ENCODE measurements at places on chromosomes 4 and X.

DNA sequence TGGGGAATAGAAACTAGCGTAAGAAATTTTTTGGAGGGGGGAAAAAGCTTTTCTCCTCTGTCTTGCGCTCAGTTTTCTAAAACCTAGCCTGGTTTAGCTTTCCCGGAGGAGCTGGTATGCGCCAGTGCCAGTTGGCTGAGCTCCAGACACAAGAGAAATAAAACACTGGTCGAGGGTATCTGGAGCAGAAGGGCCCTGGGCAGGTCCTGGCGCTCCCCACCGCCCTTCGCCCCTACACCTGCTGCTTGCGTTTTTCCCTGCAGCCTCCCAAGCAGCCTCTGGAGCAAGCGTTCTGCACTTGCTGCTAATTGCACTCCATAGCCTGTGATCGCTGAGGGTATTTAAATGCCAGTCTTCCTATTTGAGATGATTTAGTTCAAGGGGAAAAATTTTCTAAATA is 816 bp downstream of the EREG start:
- no peak for DNase-seq

DNA sequence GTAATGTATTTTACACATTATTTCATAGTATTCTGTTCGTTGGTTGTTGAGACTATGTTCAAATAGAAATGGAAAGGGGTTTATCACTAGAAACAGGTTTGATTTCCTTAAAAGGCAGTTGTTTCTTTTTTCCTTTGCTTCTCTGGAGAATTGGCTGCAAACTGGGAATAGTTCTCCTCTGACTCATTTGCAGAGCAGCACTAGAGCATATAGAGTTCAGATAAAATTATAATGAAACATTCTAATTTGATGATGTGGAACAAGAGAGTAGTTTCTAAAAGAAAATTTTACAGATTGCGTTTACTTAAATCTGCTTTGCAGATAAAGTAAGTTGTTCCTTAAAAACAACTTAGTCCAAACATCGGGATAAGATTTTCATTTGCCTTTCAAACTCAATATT is 29.7 kb downstream of the SYNPO2 start:
- DNase-seq = no peak

DNA sequence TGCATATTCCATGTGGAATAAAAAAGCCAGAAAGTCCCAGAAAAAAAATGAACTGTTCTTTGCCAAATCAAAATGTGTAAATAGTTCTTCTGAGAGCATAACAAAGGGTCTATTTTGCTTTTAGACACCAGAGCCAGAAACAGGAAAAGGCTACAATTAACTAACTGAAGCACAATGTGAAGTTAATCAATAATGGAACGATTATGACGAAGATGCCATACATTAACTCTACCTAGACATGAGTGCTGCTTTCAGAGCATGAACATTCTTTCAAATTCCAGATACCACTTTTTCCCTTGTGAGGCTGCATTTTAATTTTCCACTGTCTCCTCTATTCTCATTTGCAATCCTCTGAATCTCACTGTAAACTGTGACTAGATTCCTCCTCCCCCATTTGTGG is 48.7 kb upstream of the PHOX2B start:
- no peak for DNase-seq

DNA sequence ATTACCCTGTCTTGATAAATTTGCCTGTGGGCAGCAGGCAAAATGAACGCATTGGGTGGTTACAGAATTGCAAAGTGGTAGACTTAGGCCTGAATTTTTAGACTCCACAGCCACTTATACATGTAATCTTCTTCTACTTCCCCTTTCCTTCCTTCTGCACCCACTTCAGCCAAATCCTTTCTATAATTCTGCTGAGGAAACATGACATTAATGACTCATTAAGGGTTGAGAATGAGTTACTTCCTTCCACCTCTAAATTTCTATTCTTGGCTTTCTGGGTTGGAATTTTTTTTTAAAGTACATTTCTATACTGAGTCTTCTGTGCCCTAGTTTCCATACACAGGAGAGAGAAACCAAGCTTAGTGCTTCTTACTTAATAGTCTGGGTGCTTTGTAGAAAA is 10.1 kb downstream of the PAPSS1 start:
- DNase-seq = no peak

DNA sequence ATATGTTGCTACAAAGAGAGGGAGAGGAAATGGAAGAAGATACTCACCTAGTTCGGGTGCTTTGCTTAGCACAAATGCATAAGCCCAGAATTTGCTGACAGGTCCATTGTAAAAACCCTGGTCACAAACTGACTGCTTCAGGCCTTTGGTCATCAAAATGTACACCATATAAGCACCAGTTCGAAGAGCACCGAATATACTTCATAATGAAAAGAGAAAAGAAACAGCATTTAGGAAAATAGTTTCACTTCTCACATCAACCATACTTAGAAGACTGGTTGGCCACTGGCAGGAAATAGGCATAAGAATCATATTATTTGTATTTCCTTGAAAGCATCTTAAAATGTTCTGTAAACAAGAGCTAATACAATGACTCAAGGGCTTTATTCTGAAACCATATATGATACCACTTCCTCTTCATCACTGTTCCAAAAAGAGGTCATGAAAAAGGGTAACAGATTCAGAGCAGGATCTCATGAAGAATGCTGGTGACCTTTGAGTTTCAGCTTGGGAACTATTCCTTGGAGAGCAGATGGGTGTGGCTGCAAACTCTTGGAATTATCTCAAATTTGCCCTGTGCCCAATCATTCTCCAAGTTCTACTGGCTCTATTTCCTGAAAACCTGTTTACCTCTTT is 138.7 kb downstream of the ELOVL6 start:
- DNase-seq = no peak

DNA sequence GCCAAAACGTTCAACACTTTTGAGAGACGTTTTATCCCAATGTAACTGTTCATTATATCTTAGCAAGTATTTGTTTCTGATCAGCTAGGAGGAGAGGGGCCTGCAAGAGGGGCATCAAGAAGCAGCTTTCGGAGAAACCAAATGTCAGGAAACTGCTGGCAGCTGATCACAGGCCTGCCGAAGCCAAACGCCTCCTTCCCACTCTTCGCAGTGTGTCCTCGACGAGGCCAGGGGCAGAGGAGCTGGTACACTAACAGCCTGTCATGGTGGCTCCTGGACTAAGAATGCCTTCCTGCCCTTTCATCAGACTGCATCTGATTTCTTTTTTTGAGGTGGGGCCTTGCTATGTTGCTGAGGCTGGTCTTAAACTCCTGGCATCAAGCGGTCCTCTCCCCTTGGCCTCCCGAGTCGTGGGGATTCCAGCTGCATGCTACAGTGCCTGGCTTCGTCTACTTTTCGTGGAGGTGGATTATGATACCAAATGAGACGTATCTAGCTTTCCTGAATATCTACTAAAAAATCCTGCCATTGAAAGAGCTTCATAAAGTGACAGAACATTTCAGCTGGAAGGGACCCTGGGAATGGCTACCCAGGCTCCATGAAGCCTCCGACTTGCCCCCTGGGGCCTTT is 134.8 kb downstream of the AFAP1 start:
- no peak for DNase-seq

GRCh38 chrX:65633826-65634225 is 33.6 kb upstream of the MSN start:
- no peak for DNase-seq

DNA sequence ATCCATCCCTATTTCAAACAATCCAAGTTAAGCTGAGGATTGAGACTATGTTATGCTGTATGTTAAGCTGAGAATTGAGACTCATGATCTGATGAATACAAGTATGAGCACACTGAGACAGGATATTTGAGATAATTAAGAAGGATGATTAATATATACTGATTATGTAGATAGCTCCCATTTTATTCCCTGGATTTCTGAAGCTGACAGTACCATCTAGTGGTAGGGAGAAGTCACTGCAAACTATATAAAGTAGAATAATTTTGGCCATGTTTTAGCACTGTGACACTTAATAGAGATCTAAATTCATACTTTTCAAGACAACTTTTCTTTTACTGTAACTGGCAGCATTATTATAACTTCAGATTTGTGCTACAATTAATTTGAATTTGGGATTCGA is 63.8 kb upstream of the HPRT1 start:
- no peak for DNase-seq

DNA sequence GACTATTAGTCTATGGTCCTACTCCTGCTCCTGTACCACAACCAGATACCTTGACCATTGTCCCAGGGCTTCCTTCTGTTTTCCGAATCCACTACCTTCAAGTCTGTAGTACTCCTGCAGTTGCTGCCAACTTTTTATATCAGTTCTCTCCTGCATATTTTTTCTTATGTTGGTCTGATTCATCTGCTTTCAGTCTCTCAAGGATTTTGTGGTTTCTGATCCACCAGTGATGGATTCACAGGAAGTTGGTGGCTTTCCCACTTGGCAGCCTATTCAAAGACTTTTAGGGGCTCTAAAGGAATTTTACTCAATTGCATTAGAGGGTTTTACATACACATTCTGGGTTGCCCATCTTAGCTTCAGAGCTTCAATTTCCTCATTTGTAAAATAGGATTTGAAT is 23.6 kb downstream of the KIF4A start:
- DNase-seq = no peak

DNA sequence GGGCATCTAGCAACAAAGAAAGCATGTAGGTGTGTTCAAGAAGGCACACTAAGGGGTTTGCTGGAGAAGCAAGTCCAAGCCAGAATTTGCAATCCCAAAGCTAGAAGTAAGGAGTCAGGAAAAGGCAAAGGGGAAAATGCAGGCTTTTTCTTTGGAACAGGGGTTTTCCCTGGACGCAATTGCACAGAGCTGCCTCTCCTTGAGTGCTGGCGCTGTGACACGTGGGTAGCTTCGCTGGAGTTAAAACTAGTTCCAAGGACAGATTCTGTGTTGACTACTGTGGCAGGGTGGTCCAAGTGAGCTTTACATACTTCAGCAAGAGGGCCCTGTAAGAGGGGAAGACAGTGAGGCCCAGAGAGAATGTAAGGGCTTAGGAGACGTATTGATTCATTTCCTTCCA is 277.1 kb downstream of the ADGRA3 start:
- DNase-seq = no peak

- no peak for DNase-seq
Observed at GRCh38 chrX:101764538-101764937, 104.9 kb upstream of the ARMCX2 start.

DNA sequence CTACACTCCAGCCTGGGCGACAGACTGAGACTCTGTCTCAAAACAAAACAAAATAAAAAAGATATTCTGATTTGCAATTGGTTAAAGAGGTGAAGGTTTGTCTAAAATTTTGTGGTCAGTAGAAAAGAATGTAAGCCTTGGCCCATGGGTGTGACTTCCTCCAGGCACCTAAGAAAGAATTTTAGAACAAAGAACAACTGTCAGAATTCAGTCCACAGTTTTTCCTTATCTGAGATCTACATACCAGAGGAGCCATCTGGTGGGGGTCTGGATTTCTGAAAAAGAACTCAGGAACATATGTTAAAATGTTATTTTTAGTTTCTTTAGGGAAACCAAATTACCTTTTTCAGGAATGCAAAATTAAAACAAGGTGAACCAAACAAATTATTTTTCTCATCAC is 434.1 kb downstream of the ANKRD50 start:
- no peak for DNase-seq

DNA sequence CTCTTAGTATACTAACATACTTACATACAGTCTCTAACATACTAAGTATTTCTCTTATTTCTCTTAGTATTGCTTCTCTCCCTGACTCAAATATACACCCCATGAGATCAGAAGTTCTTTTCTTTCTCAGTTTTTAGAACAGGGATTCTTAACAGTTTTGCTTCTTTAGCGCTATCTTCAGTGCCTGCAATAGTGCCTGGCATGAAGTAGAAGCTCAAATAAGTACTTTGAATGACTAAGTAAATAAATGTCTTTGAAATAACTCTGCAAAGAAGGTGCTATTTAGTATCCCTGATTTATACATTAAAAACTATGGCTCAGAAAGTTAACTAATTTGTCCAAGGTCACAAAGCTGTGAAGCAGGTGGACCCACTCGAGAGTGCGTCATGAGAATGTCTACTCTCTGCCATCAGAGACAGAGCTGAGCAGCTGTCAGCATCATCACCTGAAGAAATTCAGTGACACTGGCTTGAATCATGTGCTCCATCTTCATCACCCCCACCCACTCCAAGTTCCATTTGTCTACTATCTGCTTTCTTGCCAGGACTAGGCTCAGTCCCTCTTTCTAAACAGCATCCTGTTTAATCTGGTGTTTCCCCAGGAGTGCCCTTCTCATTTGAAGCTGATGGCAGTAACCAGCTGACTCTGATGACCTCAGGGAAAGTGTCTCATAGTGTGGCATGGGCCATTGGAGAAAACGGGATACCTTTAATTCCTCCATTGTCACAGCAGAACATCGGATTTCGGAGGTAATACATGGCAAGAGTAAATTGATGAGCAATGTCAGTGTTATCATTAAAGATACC is 83.1 kb downstream of the CC2D2A start:
- no peak for DNase-seq

DNA sequence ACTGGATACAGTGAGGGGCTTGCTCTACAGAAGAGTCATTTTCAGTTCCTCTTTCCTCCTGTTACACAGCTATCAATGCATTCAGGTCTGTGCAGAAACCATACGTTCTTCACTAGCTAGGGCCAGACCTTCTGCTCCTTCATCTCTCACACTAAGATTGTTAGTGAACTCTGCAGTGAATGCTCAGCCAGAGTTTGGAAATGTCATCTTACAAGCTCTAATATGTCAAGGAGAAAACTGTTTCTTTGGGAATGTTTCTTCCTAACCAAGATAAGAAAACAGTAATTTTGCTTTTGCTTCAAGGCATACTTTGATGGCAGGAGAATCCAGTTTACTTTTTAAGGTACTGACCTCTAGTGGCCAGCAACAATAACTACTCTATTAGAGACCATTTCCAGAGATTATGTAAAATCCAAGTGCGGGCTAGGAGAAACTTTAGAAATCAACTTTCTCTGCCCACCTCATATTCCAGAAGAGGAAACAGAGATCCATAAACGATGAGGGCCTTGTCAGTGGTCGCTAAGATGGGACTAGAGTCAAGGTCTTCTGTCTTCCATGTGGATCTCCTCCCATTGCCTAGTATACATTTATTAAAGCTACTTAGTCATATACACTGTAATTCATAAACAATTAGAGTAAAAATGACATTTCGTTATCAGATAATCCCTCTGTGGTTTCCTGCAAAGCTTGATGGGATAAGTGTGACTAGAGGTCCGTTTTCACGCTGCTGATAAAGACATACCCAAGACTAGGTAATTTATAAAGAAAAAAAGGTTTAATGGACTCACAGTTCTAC is 12.1 kb upstream of the CC2D2A start:
- DNase-seq = no peak

- DNase-seq = peak; percentile 8
Observed at GRCh38 chrX:68829582-68830418, 979 bp downstream of the EFNB1 start.

DNA sequence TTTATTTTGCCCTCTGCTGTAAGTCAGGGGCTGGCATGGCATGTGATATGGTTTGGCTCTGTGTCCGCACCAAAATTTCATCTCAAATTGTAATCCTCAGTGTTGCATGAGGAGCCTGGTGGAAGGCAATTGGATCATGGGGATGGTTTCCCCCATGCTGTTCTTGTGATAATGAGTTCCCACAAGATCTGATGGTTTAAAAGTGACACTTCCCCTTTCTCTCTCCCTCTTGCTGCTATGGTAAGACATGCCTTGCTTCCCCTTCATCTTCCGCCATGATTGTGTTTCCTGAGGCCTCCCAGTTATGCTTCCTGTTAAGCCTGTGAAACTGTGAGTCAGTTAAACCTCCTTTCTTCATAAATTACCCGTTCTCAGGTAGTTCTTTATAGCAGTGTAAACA is 72.0 kb upstream of the MSX1 start:
- DNase-seq = no peak

Measured in activated CD4-positive, alpha-beta T cell treated with anti-CD3 and anti-CD28 coated beads, Interleukin-2, amount 50 U/mL, for 1 hour (primary cell).